Stimulated activated CD4-positive, alpha-beta T cell treated with anti-CD3 and anti-CD28 coated beads, TNF-alpha, amount 100 ng/mL, for 24 hours (primary cell): ENCODE measurements at places on chromosomes 5 and 9.

DNA sequence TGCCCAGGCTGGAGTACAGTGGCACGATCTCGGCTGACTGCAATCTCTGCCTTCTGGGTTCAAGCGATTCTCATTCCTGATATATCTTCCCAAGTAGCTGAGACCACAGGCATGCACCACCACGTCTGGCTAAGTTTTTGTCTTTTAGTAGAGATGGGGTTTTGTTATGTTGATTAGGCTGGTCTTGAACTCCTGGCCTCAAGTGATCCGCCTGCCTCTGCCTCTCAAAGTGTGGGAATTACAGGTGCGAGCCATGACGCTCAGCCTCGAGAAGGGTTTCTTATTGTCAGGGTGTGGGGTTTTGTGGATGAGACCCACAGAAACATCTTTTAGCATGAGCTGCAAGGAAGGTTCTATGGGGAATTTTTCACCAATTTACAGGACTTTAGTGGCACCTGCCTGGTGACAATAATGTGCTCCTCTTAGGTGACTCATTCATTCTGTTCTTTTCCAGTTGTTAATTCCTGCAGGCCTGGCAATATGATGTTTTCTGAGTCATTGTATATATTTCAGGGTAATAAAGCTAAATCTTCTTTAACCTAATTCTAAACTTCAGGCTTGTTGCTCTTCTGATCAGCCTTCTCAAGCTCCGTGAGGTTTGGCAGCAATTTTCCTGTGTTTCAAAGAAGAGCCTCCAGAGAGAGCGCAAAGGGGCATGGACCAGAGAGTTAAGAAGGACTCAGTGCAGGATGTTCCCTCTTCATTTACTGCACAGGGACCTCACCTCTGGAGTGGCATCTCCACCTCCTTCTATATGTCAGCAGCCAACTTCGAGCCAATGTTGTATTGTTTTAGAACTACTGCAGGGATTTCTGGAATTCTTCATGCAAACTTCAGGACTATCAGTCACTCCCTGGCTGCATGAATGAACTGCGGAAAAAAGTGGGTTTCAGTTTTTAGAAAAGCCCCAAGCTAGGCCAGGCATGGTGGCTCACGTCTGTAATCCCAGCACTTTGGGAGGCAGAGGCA, 77.8 kb upstream of the ZNF618 start:
- DNase-seq = no peak

DNA sequence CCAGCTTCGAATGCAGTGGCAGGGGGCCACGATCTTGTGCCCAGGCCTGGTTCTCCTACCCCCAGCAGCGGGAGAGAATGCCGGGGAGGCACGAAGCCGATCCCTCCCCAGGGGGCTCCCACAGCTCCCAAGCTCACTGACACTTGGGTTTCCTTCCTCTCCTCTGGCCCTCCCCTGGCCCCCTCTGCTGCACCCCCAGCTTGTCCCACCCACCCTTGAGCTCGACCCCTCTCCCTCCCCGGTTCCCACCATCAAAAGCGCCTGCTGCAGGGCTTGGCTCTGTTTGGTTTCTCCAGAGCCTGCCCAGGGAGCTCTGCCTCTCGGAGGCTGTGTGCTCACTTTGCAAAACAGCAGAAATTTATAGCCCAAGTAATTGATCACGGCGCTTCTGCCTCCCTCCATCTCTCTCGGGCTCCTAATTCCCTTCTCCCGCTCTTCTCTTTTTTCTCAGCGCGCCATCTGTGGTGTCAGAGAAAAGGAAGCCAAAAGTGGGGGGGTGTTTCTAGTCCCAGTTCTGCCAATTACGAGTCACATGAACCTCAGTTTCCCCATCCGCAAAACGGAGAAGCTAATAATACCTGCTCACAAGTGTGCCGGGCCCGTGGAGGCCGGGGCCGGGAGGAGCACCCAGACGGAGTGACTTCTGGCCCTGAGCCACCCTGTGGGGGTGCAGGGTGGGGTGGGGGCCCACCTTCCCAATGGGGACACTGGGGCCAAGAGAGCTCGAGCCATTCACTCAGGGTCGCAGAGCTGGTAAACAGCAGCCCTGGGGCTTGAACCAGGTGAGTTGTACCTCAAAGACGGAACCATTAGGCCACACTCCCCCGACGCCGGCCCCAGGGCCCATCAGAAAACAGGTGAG, 141.2 kb upstream of the IER5L start:
- DNase-seq = no peak

DNA sequence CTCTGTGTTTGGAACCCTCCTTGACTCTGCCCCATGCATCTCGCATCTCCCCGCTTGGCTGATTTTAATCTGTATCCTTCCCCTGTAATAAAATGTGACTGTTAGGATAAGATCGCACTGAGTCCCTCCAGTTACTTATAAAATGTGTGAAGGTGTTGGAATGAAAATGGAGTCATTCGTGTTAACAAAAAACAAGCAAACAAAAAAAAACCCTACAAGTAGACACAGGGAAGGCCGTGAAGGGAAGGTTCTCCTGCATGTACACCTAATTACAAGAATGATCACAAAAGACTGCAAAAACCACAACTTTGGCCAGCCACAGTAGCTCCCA, 14.2 kb upstream of the VDAC1 start:
- no peak for DNase-seq

DNA sequence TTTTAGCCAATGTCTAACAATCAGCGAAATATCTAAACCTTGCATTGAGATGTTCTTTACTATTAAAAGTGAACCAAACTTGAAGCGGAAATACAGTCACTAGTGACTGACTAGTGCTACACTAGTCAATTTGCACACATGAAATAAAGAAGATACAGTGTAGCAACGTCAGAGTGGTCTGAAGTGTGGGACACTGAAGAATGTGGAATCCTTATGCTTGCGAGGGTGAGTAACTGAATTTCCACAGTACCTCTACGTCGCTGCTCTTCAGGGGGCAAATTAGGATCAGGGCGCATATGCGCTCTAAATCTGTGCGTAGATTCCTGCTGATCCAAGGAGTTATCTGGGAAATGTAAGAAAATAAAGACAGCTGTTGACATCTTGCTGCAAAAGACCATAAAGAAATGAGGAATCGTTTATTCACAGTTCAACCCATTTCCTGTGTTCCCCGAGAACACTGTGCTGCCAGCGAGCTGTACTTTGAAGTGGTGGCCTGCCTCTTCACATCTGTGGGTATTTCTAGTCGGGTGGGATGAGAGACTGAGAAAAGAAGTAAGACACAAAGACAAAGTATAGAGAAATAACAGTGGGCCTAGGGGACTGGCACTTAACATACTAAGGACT, 39.8 kb upstream of the FLT4 start:
- DNase-seq = peak; percentile 31

DNA sequence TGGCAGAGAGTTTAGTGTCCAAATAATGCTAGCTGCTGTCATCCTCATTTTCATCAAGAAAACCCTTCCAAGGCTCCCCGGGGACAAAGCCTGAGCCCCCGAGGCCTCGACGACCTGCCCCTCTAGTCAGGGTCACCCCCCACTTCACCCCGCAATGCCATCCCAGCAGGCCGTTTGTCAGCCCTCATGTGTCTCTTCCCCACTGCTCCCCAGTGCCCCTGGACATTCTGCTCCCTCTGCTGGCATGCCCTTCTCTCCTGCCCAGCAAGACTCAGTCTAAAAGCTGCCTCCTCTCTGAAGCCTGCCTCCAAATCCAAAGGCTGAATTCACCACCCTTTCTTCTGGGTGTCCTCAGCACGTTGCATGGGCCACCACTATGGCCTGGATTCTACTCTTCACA, 59.3 kb downstream of the PAX5 start:
- DNase-seq = no peak

DNA sequence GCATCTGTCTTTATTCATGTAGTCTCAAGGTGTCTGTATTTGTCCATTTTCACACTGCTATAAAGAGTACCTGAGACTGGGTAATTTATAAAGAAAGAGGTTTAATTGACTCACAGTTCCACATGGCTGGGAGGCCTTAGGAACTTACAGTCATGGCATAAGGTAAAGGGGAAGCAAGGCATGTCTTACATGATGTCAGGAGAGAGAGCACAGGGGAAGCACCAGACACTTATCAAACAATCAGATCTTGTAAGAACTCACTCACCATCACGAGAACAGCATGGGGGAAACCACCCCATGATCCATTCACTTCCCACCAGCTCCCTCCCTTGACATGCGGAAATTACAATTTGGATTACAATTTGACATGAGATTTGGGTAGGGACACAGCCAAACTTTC, 44.2 kb downstream of the NLN start:
- no peak for DNase-seq

GRCh38 chr9:87603854-87604490, 106.3 kb downstream of the DAPK1 start:
- DNase-seq = no peak

- DNase-seq = peak; percentile 29
Measured at GRCh38 chr9:36136894-36137391, 410 bp downstream of the GLIPR2 start.

- no peak for DNase-seq
Measured at GRCh38 chr5:81134566-81134965, 98.6 kb upstream of the CKMT2 start.

GRCh38 chr5:158286827-158287226, 427.9 kb upstream of the CLINT1 start:
- no peak for DNase-seq

GRCh38 chr5:141343242-141343952, at the start of gene PCDHGA3:
TSS of gene PCDHGA3 (plus strand) at chr5:141343829. CDS start at chr5:141344034, 205 bp downstream.
- no peak for DNase-seq

- no peak for DNase-seq
Measured at GRCh38 chr5:64534033-64534432, 28.2 kb downstream of the RGS7BP start.

GRCh38 chr9:80615964-80616363, 1044.2 kb downstream of the TLE4 start:
- DNase-seq = no peak

DNA sequence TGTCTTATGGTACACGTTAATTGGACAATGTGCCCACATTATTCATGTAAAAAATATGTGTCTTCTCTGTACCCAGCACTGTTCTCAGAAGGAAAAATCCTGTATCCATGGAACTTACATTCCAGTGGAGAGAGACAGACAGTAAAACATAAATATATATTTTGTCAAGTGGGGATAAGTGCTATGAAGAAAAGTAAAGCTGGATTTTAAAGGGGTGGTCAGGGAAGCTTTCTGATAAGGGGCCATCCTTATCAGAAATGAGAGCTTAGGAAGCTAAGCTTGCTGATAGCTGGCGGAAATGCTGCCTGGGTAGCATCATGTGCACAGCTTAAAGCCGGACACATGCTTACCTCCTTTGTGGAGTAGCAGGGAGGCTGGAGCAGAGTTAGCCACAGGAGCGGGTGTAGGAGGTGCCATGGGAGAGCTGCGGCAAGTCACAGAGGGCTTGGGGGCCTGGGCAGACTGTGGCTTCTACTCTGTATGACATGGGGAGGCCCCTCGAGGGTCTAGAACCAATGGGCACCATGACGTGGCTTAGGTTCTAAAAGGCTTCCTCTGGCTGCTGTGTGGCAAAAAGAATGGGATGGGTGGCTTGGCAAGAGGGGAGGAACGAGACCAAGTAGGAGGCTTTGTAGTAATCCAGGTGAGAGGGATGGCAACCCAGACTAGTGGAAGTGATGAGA, 141.7 kb downstream of the FGF1 start:
- no peak for DNase-seq

DNA sequence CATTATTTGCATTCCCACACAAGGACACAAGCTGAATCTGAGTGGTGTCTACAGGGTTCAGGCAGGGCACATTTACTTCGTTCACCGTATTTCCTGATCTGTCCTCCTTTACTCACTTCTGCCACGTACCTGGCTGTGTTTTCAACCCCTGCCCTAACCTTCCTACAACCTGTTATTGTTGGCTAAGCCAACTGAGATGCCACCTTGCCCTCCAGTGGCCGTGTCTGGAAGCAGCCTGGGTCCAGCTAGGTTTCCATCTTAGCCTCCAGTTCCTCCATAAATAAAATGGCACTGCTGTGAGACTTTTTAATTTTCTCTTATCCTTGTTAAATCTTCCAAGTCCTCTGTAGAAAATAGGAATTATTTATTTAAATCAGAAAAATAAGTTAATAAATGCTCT, 64.8 kb downstream of the ATP10B start:
- DNase-seq = no peak

- no peak for DNase-seq
Measured at GRCh38 chr5:178074266-178074952, 38.9 kb upstream of the N4BP3 start.

DNA sequence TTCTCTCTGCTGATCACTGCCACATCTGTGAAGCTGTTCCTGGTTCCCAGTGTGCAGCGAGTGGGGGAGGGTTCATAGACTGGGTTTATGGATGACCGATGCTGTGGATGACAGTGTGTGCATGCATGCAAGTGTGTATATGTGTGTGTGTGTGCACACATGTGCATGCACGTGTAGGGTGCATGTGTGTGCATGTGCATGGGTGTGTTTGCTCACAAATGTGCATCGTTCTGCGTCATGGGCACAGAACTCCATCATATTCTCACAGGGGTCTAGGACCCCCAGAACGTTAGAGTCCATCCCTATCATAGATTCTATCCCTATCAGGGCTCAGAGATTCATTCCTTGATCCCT, 134.0 kb downstream of the PHF2 start:
- DNase-seq = no peak

DNA sequence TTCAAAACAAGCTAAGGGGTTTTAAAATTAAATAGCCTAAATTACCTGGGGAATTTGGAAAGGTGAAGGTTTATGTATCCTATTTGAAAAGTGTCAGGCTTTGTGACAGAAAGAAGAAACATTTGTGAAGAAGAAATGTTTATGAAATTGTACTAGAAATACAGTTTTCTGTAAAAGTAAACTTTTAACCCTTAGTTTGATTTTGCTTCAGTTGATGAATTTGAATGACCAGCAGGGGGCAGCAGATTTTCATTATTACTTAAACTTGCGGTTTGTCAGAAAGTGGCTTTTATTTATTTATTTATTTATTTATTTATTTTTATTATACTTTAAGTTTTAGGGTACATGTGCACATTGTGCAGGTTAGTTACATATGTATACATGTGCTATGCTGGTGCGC, 58.1 kb downstream of the NNT start:
- no peak for DNase-seq

DNA sequence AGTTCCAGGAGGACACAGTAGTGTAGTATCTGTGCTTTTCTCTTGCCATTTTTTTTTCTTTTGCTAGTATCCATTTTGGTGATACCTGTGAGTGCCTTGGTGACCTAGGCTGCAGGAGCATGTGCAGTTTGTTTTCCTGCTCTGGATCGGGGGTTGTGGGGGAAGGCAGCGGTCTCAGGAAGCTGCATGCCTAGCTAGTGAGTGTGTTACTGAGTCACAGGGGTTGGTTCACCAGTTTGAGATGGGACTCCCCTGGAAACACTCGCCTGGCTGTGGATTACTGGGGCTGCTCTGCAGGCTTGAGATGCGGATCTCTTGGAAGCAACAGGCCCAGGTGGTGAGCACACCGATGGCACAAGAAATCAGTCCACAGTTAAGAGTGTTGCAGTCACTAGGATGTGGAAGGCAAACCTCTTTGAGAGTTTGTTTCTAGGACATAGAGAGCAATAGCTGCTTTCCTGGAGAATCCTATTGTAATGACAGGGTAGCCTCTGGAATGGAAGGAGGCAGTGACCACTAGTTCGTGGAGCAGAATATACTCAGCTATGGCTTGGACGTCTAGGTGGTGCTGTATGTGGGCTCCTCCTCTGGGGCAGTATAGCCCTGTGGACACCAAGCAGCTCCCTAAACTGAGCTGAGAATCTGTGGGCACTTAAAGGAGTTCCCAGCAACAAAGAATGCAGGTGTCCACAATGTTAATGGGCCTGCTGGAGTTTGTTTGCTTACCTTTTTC, 20.0 kb upstream of the SPATA31E1 start:
- DNase-seq = no peak

GRCh38 chr5:151740958-151741373, 17.5 kb downstream of the ATOX1 start:
- DNase-seq = no peak
